ENCODE measurements at places on chromosomes 3 and 15. TPM values are rescaled to one million over a fixed set of nuclear protein-coding genes. Genes with fewer than 3 reads are reported as not detected.
A peak's percentile ranks its signal among the peaks of the same experiment; 100 is the strongest.

- peak; percentile 4 for DNase-seq
Observed at GRCh38 chr3:104279617-104280016, 1087.1 kb upstream of the ALCAM start.

- DNase-seq: no peak
Observed at GRCh38 chr15:62413786-62414185, 248.7 kb upstream of the C2CD4B start.

- no peak for DNase-seq
Observed at GRCh38 chr15:99095626-99096025, 9.3 kb upstream of the SYNM start.

DNA sequence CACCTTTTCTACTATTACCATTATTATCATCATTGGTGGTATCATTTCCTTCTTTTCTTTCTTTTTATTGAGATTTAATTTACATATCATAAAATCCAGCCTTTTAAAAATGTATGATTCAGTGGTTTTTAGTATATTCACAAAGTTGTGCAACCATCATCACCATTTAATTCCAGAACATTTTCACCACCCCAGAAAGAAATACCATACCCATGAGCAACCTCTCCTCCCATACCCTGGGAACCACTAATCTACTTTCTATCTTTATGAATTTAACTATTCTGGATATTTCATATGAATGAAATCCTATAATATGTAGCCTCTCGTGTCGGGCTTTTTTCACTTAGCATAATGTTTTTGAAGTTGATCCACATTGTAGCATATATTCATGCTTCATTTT, 29.1 kb downstream of the AAGAB start:
- DNase-seq: no peak

DNA sequence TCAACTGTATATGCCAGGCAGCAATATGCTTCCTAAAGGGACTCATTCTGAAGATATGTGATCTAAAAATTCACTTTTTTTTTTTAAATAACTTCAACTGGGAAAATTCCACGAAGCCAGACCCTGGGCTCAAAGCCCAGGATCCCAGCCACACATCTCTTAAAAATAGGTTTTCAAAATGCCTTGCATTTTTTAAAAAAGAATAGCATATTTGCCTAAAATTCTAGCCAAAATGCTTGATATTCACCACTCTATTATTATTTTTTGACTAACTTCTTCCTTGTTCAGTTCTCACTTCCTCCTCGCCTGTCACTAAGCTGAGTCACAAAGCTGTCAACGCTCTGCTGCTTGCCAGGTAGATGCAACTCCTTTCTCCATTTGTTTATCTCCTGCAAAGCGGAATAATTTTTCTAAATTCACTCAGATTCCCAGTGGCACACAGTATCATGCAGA, 28.0 kb upstream of the VGLL4 start:
- peak; percentile 90 for DNase-seq

The PLSCR2 gene
- total RNA-seq: 0.13 TPM

The ITIH4 gene
- total RNA-seq: 0.39 TPM

The FETUB gene
- total RNA-seq: not detected

The CHD2 gene
- total RNA-seq: 47.4 TPM

The CPN2 gene
- not detected for total RNA-seq

Data from dermis microvascular lymphatic vessel endothelial cell (primary cell).